ENCODE measurements at places on chromosomes 6 and 20. TPM values are rescaled to one million over a fixed set of nuclear protein-coding genes. Genes with fewer than 3 reads are reported as not detected.

CDS2 gene
- 44.0 TPM for total RNA-seq

MYCT1 gene
- total RNA-seq: under 0.01 TPM

PI3 gene
- not detected for total RNA-seq

TMEM151B gene
- not detected for total RNA-seq

RRAGD gene
- total RNA-seq: 2.3 TPM

MYMX gene
- not detected for total RNA-seq

THBD gene
- total RNA-seq: 18.5 TPM

TRIM15 gene
- total RNA-seq: not detected

HACE1 gene
- total RNA-seq: 26.3 TPM
